ENCODE measurements at places on chromosomes 5 and 9.

- DNase-seq: no peak
Measured at GRCh38 chr5:52063186-52063585, 679.9 kb downstream of the ISL1 start.

DNA sequence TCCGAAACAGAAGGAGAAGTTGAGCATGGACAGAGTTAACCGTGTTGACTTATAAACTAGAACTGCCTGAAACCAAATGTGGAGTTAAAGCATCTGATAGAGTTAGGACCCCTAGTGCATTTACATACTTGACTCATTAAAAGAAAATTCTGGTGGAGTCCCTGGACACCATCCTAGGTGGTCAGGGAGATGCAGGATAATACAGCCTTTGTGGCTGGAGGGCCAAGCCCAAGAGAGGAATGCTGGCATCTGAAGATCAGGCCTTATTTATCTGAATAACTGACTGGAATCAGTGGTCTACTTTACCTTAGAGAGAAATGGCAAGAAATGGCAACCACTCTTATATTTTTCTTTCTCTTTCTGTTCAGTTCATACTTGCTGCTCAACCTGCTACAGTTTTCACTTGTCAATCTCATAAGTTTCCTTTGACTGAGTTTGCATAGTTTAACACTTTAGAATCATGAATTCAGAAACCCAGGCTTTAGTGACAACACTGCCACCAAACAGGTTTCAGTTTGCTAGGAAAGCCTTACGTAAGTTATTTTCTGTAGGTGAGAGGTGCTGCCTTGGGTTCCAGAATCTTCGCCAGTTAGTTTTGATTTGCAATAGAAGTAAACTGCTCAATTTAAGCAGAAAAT, 10.2 kb downstream of the CMYA5 start:
- DNase-seq: no peak

DNA sequence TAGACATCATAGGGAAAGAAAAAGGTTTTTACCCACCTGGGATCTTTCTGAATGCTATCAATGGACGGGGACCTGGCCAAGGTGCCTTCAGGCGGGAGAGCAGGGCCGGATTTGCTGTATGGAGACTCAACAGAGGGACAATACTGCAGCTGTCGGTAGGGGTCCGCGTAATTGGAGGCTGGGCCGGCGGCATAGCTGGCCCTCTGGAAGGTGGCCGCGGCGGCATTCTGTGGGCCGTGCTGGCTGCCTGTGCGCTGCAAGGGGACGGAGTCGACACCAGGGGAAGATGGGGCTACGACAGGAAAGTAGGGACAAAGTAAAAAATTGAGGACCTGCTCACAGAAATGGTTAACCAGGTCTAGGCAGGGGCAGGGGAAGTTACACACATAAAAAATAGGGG, 557.9 kb downstream of the CTNND2 start:
- no peak for DNase-seq

DNA sequence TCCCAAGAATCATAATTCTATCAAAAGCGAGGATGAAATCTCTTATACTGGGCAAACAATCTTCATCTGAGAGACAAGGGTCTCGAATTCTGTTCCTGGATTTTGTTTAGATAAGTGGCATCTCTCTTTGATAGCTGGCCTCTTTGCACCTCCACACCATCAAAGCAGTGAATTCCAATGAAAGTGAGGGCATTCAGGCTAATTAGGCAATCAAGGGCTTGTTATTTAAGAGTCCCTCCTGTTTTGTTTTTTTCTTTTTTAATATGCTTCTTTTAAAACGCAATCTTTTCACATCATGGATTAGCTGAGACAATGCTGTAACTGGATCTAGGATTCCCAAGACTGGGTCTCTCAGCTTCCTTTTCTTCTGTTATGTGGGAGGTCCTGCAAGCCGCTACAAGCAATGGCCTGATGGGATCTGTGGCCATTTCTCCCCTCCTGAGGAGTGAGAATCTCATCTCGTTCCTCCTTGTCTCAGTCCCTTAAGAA, 67.9 kb downstream of the TNC start:
- DNase-seq: no peak

- no peak for DNase-seq
Measured at GRCh38 chr5:115289104-115289503, 7.3 kb downstream of the CCDC112 start.

DNA sequence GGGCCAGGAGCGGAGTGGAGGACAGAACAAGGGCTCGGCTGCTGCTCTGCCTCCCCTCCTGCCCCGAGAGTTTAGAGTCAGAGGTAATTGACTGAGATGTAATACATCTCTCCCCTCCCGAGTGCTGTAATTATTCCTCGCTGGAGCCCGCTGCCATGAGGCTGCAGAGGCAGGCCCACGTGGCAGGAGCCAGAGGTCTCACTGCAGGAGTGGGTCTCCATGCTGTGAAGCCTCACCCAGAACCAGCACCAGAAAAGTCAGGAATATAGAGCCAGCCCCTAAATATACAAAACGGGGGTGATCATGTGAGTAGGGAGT, 2.5 kb downstream of the FAM163B start:
- DNase-seq: no peak

- no peak for DNase-seq
Measured at GRCh38 chr5:87776785-87777184, 364.1 kb upstream of the CCNH start.

DNA sequence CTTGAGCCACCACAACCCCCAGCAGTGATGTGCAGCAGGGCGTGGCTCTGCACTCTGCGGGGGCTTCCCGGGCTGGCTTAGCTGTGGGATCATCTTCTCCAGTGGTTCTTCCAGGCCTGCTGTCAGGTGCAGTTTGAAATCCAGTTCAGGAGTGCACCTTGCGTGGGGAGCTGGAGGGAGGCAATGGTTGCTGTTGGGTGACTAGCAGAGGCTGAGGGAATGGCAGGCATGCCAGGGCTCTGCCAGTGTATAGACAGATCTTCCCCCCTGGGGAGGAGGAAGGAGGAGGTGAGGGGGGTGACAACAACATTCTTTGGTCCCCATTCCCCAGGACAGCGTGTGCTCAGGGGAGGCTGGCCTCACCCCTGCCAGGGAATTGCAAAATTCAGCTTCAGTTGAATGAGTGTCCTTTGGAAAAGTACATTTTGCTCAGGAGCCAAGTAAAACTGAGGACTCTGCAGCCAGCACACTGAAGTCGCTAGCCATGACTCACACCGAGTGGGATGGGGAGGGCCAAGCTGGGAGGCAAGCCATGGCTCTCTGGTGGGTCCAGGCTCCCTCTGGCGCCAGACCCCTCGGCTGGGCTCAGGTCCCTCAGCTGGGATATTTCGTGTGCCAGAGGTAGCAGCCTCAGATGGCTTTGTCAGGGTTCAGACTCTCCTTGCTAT, 35.0 kb downstream of the ERGIC1 start:
- peak; percentile 60 for DNase-seq

DNA sequence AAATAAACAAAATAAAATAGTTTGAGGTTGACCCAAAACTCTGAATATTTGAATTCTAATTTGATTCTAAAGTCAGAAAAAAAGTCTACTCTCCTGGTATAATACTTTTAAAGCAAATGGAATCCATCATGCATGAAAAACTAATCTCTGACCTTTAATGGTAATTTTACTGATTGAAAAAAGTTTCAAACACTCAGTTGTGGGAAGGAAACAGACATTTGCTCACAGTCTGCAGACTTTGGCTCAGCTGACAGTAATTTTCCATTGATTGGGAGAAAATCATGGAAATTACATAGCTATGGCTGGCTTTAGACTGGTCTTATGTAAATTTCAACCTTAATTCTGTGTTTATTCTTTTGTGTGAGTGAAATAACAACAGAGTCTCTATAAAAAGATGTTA, 574.3 kb downstream of the PDE4D start:
- no peak for DNase-seq

- no peak for DNase-seq
Measured at GRCh38 chr5:141835928-141836670, 42.1 kb downstream of the PCDH1 start.

DNA sequence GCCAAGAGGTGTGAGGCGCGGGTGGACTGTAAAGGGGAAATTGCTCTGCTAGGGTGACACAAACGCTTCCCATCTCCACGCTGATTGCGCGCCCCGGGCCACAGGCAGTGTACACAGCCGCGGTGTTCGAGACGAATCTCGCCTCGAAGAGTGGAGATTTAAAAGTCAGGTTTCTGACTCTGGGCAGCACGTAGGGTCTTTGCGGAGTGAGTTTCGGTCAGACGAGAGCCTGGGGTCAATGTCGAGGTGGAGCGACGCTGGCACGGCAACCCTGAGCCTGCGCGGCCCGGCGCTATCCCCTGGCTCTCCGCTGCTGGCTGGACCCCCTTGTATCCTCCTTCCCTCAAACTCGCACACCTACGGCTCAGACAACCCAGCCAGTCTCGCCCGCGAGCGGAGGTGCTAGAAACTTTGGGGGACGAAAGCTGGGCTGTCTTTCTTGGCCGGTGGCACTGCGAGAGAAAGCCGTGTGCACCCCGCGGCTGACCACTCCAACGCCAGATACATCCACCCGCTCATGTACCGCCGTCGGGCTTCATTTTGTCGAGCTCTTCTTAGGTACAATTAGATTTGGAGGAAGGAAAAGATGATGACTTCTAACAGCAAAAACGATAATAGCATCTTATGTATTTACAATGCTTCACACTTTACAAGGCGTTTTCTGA, 5.4 kb upstream of the FOXB2 start:
- DNase-seq: no peak

- DNase-seq: no peak
Measured at GRCh38 chr5:19235101-19235584, 752.9 kb downstream of the CDH18 start.

- no peak for DNase-seq
Measured at GRCh38 chr9:90441814-90442213, 200.8 kb downstream of the DIRAS2 start.

All from HTR-8/SVneo (cell line).